ENCODE measurements at places on chromosomes 2 and 18. TPM values are rescaled to one million over a fixed set of nuclear protein-coding genes. Genes with fewer than 3 reads are reported as not detected.

Gene PREB
- 72.2 TPM for total RNA-seq

Gene GALR1
- total RNA-seq = under 0.01 TPM

Gene CTAGE1
- total RNA-seq = not detected

Gene ERBB4
- total RNA-seq = 0.16 TPM

Gene GNLY
- not detected for total RNA-seq

Gene CCDC148
- total RNA-seq = not detected

Gene LIPG
- total RNA-seq = 8.6 TPM

Data from transverse colon (tissue), 4 donors.